NCI-H2107 (cell line): ENCODE measurements at places on chromosomes 1 and 21.

GRCh38 chr1:25451908-25452307, 21.2 kb downstream of the MACO1 start:
- no peak for DNase-seq

GRCh38 chr1:11483581-11484320, 4.8 kb downstream of the DISP3 start:
- no peak for DNase-seq

DNA sequence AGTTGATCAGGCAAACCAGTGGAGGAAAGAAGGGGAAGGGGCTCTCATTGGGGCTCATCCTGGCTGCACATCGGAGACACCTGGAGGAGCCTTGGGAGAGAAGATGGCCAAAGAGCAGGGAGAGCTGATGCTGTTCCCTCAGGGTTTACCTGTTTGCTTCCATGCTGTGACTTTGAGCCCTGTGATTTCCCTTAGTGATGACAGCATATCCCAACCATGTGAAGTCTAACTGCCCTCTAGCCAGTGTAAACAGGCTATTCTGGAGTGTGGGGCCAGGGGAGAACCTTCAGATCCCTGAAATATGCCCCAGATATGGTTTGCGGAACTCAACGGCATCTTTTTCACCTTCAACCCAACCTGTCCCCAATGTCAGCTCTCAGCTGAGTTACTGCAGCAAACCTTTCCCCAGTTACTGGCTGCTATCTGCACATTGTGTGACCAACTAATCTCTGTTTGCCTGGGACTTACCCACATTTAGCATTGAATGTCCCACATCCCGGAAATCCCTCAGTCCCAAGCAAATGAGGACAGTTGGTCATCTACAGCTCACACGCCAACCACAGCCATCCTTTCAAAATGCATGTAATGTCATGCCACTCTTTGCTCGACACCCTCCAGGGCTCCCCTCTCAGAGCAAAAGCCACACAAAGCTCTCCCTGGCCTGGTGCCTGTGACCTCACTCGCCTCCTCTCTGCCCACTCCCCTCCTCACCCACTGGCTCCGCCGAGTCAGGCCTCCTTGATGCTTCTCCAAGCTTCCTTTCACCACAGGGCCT, 242.3 kb downstream of the KCNJ6 start:
- DNase-seq, result no peak

DNA sequence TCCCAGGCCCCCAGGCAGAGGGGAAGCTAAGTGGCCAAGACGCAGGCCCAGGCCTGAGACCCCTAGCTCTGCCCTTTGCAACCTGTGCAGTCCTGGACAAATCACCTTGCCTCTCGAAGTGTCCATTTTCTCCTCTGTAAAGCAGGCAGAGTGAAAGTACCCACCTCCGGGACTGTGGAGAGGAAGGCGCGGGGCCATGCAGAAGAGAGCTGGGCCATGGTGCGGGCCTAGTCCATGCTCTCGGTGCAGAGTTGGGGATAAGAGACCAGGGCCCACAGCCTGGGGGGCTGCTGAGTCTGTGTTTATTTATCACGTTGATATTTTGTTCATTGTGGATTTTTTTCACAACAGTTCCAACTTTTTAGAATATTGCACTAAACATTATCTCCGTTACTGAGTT, 160.2 kb upstream of the VAMP3 start:
- no peak for DNase-seq

DNA sequence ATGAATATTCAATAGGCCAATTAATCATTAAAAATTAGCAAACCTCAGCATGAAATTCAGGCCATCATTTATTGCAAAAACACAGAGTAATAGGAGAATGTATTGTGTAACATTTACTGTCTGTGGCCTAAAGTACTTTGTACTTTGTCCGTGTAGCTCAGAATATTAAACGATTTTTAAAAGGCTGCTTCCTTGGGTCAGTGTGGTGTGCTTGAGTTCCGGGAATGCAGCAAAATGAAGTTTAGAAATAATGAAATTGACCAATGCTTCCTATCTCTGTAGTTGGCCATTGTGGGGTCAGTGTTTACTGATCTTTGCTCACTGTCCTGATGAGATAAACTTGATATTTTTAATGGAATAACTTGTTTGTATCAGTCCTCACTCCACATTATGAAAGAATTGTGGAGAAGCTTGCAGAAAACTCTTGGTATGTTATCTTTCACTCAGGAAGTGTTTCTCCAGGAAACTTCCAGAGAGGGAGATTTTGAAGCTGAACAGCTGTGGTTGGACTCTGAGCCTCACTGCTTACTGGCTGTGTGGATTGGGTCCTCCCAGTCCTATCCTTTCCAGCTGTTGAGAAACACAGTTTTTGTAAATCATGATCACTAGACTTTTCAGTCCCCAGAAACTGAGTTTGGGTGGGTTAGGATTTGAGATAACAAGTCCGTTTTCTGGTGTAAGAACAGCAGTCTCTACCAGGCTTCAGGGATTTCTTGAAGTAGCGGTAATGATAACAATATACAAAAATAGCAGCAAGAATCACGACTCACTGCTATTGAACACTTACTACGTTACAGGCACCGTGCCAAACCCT, 19.2 kb upstream of the MTARC1 start:
- no peak for DNase-seq

DNA sequence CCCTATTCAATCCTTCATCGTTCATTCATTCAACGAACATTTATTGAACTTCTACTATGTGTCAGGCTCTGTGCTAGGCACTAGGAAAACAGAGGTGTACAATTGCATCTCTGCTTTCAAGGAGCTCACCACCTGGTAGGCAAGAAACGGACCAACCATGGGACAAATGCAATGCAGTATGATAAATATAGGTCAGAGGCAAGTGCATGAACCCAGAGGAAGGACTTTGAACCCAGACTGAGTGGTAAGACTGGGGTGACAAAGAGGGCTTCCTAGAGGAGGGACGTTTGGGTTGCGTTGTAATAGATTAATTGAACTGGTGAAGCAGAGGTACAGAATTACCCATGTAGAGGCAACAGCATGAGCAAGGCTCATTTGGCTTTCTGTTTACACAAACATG, 16.4 kb downstream of the CD2 start:
- no peak for DNase-seq

DNA sequence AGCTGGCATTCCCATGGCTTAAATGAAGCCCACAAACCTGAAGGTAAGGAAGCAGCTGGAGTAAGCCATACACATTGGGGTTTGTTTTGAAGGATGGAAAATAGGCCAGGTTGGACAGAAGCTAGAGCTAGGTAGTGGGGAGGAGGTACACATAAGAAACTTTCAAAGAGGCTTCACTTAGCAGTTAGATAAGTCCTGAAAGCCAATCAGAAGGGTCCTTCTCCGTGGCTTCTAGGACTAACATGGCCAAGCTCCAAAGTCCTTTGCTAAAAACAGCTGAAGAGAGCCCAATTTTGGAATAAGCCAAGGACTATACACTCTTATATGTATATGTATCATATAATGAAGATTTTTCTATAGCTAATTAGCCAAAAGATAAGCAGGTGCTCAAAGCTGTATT, 1.8 kb downstream of the EYA3 start:
- no peak for DNase-seq

DNA sequence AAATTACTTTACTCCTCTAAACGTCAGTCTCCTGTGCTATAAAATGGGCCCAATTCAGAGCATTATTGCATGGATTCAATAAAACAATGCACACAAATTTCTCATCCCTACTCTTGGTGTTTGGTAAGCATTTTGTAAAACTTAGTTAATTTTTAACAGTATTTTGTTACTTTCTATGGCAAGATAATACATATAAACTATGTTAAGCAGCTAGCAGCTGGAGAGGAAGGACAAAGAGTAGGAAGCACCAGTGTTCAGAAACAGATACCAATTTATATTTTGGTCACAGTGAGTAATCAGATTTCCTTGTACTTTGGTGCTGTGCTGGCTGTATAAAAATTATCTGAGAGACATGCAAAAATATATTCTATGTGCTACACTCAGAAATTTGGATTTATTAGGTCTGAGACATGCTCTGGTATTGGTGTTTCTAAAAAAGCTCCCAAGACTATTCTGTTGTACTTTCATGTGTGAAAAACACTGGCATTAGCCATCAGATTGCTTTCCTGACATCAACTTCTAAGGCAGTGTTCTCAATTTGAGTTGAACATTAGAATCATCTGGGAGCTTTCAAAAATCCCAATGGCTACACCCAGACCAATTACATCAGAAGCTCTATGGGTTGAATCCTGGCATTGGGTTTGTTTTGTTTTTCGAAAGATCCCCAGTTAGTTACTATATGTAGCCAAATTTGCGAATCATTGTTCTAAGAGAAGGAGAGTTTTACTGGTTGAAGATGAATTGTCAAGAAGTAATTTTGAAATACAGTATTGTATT, 100.3 kb upstream of the C1orf87 start:
- no peak for DNase-seq

GRCh38 chr1:243814718-243815117, 35.3 kb downstream of the AKT3 start:
- DNase-seq, result no peak

DNA sequence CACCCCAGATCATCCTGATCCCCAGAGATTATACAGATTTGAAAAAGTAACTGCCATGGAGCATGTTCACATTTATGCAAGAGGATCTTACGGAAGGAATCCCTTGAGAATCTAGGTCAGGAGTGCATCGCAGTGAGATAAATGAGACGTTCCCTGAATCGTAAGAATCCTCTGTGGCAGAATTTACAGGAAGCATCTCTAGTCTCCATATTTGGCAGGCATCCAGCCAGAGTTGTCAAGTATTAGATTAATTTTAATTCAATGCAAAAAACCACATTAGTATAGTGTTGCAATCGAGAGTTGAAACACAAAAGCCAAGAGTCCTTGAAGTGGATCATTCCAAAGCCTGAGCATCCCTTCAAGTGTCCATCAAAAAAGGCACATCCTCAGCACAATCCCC, 100.8 kb downstream of the RRAGC start:
- peak; percentile 99 for DNase-seq

- no peak for DNase-seq
Measured at GRCh38 chr1:201983380-201983805, 945 bp downstream of the RNPEP start.

GRCh38 chr1:21491488-21492355, 17.5 kb upstream of the ALPL start:
- DNase-seq, result peak; percentile 90

GRCh38 chr1:64775113-64775512, 30.2 kb downstream of the RAVER2 start:
- no peak for DNase-seq

- no peak for DNase-seq
Measured at GRCh38 chr1:42379794-42380585, 602 bp upstream of the RIMKLA start.

GRCh38 chr1:151993084-151993733, 450 bp downstream of the S100A10 start:
- no peak for DNase-seq

GRCh38 chr1:208024406-208024805, 113.5 kb upstream of the CD34 start:
- no peak for DNase-seq

DNA sequence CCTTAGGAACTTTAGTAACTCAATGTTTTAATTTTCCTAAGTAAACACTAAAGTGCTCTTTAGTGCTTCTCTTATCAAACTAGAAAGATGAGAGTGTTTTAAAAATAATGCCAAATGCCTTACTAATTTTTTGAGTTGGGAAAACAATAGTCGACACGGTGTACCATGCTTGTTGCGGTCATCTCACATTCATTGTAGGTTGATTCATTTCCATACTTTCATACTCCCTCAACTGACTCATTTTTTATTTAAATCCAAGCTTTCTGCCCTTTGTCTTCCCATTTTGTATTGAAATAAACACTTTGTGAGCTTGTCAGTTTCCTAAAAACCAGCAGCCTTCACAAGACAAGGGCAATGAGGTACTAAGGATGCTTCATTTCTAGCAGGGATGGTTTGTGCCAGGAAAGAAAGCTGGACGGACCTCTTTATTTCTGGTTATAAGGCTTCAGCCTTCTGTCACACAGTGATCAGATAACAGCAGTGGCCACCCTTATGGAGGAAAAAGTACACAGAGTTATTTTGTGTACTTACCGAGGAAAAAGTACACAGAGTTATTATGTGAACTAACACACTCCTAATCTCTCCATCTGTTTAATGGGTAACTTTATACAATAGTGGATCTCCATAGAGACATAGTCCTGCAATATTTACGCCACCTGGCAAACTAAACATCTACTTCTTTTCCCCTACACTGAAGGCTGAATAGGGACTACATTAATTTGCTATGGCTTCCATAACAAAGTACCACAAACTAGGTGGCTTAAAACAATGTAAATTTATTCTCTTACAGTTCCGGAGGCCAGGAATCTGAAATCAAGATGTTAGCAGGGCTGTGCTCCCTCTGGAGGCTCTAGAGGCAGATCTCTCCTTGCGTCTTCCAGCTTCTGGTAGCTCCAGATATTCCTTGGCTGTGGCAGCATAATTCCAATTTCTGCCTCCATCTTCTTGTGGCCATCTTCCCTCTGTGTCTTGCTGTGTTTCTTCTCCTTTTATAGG, 13.0 kb upstream of the CCDC190 start:
- no peak for DNase-seq

- no peak for DNase-seq
Measured at GRCh38 chr1:164564378-164564777, 5.4 kb downstream of the PBX1 start.

DNA sequence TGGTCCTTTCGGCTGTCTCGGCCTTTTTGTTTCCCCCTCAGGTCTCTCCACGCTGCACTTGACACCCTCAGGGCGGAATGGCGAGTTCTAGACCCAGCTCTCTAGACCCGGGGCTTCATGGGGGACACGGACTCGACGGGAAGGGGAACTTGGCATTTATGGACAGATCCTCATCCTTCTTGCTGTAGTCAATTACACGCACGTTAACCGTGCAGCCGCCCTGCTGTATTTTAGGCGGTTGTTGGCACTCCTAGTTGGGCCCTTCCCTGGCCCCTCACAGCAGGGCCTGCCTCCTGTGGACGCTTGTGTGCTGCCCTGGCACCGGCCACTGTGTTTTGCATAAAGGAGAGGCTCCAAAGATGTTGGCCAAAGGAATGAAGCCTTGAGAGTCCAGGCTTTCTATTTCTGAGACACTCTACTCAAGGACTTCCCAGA, 558 bp upstream of the BTG3 start:
- DNase-seq, result no peak

GRCh38 chr1:192682335-192682734, 46.4 kb downstream of the RGS13 start:
- DNase-seq, result no peak

DNA sequence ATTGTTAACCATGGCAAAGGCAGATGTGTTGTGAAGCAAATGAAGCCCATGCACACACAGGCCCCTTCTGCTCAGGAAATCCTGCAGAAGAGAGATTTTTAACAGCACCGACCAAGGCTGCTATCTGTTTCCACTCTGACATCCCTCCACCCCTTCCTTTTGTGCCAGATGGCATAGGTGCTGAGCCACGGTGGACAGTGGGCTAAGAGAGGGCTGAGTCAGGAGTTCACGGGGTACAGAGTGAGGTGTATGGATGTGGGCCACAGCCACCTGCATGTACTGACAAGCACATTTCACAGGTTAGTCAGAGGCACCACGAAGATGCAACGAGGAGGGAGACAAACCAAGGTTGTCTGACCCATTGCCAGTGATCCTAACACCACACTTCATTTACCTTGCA, 9.5 kb downstream of the RSPH1 start:
- no peak for DNase-seq

- DNase-seq, result peak; percentile 47
Measured at GRCh38 chr1:42941640-42942330, 16.9 kb downstream of the SLC2A1 start.
